Aorta (tissue), 5 donors: ENCODE measurements at places on chromosomes 13 and 19.

- H3K27ac ChIP-seq = no peak overlapping the region
- H3K27me3 ChIP-seq = no peaks in the 10 kb centered on the region
- H3K4me3 ChIP-seq = no peak overlapping the region
- DNase-seq = no peak
- H3K4me1 ChIP-seq = no peaks in the 10 kb centered on the region
These were observed 153.2 kb upstream of the SOX1 start for GRCh38 chr13:111913761-111914140.

DNA sequence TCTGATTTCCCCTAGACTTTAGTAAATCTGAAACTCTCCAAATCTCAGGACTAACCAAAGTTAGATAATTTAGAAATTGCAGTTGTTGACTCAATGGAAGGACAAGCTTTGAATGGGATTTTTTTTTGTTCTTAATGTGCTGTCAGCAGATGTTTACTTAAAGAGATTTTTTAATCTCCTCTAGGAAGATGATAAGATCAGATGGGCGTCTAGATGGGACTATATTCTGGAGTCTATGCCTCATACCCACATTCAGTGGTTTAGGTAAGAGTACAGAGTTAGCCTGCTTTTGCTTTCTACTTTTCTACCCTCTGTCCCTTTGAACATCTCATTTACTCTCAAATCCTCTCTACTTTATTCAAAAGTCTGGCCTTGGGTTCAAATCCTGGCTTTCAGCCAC is 39.3 kb downstream of the TM9SF2 start:
- H3K4me3 ChIP-seq = no peak overlapping the region
- H3K27ac ChIP-seq = no peak overlapping the region
- no peaks in the 10 kb centered on the region for H3K27me3 ChIP-seq
- DNase-seq = no peak
- no peaks in the 10 kb centered on the region for H3K4me1 ChIP-seq

DNA sequence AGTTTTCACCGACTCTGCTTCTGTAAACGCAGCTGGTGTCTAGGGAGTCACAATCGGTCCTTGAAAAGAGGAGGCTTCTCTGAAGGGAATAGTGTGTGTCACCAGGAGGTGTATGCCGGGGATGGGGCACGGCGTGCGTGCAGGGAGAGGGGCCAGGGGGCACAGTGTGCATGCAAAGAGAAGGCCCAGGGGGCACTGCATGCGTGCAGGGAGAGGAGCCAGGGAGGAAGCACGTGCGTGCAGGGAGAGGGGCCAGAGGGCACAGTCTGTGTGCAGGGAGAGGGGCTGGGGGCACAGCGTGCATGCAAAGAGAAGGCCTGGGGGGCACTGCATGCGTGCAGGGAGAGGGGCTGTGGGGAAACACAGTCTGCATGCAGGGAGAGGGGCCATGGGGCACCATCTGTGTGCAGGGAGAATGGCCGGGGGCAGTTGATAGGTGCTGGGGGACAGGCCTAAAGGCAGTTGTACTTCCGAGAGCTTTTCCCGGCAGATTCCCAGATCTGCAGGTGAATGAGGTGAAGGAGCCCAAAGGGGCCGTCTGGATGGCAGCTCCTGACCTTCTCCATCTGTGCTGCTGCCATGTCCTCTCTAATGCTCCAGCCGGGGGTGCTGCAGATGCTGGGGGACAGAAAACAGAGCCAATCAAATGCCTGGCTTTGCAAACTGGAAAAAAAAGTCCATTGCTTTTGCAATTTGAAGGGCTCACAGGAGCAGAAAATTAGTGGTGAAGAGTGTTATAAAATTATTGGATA is 36.4 kb downstream of the ATP11A start:
- H3K4me3 ChIP-seq = no peak overlapping the region
- H3K27ac ChIP-seq = no peak overlapping the region
- H3K36me3 ChIP-seq = no peaks in the 10 kb centered on the region
- H3K27me3 ChIP-seq = no peaks in the 10 kb centered on the region
- DNase-seq = no peak
- no peaks in the 10 kb centered on the region for H3K4me1 ChIP-seq

- no peaks in the 10 kb centered on the region for H3K27me3 ChIP-seq
- H3K27ac ChIP-seq = no peak overlapping the region
- H3K4me1 ChIP-seq = peaks cover under 1% of the 10 kb centered on the region
These were observed 75.0 kb upstream of the SLC15A1 start for GRCh38 chr13:98827449-98827848.

- H3K4me3 ChIP-seq = no peak overlapping the region
- no peak for DNase-seq
- no peaks in the 10 kb centered on the region for H3K36me3 ChIP-seq
- no peak overlapping the region for H3K27ac ChIP-seq
These were observed 32.8 kb downstream of the ELL start for GRCh38 chr19:18488838-18489626.

DNA sequence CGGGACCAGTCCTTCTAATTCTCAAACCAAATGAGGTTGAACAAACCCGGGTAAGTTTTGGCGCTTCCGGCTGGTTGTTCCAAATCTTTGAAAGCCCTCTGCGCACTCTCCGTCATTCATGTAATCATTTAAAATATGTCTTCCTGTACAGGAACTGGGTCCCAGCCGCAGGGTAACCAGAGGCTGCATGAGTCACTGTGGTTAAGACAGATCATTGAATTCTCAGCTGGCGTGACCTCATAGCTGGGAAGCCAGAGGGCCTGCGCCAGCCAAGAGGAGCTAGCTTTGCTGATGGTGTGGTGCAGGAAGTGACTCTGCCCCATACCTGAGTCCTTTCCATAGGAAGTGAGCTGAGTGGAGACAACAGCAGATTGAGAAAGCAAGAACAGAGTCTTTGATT is 135.2 kb downstream of the TSHZ3 start:
- H3K27me3 ChIP-seq = no peaks in the 10 kb centered on the region
- no peaks in the 10 kb centered on the region for H3K36me3 ChIP-seq
- no peak overlapping the region for H3K27ac ChIP-seq
- DNase-seq = peak; percentile 76
